ENCODE measurements at places on chromosomes 3 and 15.

DNA sequence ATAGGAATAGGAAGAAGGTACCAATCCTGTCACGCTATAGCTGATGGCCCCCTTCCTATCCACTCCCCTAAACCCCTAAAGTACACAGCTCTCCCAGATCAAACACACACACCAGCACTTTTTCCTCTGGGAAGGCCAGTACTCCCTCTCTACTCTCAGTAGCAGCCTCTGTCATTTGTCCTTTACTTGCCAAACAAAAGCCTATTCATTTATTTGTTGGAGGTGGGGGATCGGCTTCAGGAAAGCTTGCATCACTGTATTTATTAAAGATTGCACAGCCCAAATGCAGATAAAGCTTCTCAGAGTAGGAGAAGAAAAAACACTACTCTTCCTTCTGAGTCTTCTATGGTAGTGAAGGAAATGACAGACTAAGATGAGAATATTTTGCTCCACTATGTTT is 429.7 kb upstream of the RASGRP1 start:
- DNase-seq = no peak

DNA sequence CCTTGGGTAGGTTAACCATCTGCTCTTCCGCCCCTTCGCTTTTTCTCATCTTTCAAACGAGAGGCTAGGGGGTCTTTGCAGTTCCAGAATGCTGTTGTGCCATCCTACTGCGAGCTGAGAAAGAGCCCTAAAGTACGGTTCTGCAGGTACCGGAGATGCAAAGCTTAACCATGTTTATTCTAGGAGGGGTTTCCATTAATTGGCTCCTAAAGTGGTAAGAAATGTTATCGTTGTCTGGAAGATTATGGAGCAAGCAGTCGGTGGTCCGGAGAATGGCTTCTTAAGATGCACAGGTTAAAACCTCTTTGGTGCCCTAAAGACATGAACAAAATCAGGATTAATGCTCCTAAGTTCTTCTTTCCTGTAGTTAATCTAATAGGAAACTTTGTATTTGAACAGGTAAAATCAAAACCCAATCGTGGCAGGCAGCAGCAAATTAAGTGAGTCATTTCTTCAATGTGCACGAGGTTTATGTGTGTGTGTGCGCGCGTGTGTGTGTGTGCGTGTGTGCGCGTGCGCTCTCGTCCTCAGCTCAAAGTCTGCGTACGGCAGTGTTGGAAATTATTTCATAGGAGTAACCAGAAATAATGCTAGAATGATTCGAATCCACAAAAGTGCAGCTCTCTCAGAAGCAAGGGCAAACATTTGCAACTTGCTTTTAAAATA is 772 bp downstream of the FAM81A start:
- DNase-seq = no peak

GRCh38 chr3:85576091-85576690 is 617.4 kb downstream of the CADM2 start:
- peak; percentile 73 for DNase-seq

GRCh38 chr3:87358066-87358465 is 81.7 kb upstream of the POU1F1 start:
- no peak for DNase-seq

GRCh38 chr15:38220606-38221273 is 31.9 kb upstream of the SPRED1 start:
- no peak for DNase-seq

DNA sequence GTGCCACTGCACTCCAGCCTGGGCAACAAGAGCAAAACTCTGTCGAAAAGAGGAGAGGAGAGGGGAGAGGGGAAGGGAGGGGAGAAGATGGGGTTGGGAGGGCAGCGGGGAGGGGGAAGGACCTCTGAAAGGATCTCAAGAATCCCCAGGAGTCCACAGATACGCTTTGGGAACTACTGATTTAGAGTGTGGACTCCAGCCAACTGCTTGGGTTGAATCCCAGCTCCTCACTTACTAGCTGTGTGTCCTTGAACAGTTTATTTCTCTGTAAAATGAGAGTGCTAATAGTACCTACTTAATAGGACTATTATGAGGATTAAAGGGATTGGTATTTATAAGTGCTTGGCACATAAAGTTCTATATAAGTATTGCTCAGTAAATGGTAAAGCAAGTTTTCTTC is 45.0 kb upstream of the FAH start:
- no peak for DNase-seq

DNA sequence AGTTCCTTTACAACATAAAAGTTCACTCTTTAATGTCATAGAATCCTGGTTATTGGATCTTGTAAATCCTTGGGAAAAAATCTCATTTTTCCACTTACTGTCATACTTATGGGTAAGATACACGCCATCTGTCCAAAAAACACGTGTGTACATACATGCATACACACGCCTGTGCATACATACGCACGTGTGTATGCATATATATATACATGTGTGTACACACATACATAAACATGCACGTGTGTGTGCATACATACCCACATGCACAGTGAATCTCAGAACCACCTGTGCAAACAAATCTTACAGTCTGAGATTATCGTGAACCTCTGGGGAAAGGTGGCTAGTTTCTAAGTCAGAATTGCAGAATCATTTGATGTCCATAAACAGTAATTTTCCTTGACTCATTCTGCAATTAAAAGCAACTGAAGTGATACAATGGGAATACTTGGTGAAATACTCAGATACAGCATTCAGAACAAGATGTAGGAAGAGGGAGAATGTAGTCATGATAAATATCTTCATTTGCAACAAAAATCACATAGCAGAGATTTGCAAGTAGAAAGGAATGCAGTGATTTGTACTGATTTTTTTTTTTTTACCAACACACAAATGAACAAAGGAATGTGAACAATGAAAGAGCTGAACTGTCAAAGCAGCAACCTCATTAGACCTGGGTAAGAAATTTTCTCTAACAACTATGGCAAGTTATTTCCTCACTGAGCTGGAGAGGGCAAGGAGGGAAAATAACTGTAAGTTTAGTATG is 160.6 kb upstream of the POU1F1 start:
- no peak for DNase-seq

GRCh38 chr3:30347679-30348216 is 258.7 kb upstream of the TGFBR2 start:
- DNase-seq = peak; percentile 65

- no peak for DNase-seq
Observed at GRCh38 chr3:14554715-14555114, 14.6 kb upstream of the GRIP2 start.

- DNase-seq = no peak
Observed at GRCh38 chr3:4994823-4995499, 15.7 kb downstream of the BHLHE40 start.

- DNase-seq = no peak
Observed at GRCh38 chr3:3038201-3038991, 71.8 kb downstream of the IL5RA start.

DNA sequence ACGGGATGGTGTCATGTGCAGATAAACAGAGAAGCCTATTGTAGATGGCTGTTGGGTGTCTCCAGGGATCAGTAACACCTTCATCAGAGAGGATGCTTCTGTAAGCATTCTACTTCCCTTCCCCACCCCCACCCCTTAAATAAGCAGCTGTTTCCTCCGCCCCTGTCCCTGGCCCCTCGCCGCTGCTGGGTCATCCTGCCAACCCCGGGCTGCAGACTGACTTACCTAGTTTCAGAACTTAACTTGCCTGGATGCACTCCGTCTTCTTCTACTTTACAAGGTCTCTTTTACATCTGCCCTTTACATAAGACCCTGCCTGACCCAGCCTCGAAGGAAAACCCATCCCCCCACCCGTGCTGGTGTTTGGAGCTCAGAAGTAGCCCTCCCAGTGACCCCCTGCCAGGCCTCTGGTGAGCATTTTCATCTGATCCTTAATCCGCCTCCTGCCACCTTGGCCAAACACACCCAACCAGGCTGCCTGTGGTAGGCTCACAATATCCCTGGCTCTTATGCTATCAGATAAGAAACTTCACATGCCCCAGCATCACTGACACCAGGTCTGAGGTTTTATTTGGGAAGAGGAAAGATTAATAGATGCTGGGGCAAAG is 103.0 kb upstream of the HES1 start:
- no peak for DNase-seq

DNA sequence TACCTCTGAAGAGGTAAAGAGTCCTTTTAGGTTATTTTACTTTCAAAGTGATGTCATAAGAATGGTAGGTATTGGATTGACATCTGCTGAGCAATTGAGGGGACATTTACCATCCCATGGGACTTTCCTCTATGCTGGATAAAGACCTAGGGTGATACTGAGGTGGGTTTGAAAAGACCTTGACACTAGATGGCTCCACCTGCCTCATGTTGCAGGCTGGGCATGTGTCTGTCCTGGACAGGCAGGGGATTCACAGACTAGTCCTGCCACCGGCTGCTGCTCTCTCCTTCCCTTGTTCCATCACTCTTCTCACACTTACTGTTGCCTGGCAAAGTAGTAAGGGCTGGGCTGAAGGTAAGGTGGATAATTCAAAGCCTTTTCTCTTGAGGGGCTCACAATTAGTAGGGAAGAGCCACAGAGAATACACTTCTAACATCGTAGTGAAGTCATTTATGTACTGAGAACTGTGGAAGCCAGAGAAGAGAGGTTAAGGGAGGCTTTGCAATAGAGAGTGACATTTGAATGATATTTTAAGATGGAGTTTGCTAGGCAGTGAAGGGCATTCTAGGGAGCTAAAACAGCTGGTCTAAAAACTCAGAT is 27.7 kb downstream of the TRAK1 start:
- peak; percentile 48 for DNase-seq
